Jurkat, Clone E6-1 (cell line): ENCODE measurements at places on chromosomes 6 and 20.

DNA sequence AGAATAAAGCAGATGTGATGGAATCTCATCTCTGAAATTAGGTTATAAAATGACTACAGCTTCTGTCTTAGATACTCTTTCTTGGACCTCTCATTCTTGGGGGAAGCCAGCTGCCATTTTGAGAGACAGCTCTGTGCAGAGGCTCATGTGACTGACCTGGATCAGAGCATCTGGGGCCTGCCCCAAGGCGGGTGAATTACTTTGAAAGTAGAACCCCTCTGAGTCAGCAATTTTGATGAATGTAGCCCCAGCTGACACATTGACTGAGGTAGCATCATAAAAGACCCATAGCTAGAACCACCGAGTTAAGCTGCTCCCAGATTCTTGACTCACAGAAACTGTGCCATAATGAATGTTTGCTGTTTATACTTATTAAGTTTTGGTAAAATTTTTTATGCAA, 124.5 kb downstream of the THEMIS start:
- no peak for DNase-seq

GRCh38 chr20:31516166-31516565, 1.9 kb downstream of the HM13 start:
- DNase-seq: no peak

DNA sequence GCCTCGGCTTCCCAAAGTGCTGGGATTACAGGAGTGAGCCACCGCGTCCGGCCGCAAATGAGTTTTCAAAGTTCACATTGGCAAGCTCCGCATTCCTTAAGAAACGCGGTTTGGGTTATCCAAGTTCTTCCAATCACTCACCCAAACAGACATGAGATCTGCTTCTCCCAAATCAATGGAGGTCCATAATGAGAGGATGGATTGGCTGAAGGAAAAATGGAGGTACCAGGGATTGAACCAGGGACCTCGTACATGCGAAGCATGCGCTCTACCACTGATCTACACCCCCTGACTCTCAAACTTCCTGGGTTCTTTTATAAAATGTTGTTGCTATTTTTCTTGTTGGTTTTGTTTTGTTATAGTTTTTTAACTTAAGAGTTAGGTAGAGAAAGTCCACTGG, 170.0 kb downstream of the GPX5 start:
- DNase-seq: no peak

DNA sequence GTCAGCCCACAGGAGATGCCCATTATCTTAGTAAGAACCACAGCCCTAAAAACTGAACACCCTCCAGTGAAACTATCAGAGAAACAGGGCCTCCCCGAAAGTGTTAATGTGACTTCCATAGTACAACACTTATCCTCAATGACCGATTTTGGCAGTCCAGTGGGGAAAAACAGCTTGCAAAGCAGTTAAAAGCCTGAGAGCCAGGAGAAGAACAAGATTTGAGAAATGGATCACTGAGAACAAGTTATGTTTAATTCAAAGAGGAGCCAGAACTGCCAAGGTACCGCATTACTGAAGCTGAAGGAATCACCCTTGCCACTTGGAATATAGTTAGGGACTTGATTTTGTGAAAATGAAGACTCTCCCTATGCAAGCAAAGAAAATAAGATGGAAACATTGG, 236.9 kb downstream of the QKI start:
- no peak for DNase-seq

GRCh38 chr20:38181971-38182370, 16.9 kb upstream of the TGM2 start:
- DNase-seq: no peak

DNA sequence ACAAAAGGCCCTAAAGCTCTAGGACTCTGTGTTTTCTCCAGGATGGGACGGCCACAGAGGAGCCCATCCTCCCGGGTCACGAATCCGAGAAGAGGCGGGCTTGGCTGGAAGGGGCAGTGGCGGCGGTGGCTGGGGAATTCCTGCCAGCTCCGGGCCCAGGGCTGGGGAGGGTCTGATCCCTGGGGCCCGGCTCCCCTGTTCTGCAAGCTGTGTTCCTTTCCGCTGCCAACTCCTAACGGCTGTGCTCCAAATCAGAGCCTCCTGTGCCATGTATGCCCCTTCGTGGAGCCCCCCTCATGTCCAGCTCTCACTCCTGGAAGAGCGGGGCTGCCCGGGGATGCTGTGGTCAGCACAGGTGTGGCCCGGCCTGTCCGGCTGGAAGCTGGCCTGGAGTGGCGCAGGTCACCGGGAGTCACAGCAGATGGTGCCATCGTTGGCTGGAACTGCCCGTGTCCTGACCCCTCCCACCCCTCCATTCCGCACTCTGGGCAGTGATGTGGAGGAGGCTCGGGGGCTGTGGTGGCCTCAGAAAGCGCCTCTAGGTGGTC, 88.2 kb upstream of the MPC1 start:
- DNase-seq: no peak

- DNase-seq: no peak
Observed at GRCh38 chr6:165042912-165043311, 266.5 kb downstream of the C6orf118 start.

DNA sequence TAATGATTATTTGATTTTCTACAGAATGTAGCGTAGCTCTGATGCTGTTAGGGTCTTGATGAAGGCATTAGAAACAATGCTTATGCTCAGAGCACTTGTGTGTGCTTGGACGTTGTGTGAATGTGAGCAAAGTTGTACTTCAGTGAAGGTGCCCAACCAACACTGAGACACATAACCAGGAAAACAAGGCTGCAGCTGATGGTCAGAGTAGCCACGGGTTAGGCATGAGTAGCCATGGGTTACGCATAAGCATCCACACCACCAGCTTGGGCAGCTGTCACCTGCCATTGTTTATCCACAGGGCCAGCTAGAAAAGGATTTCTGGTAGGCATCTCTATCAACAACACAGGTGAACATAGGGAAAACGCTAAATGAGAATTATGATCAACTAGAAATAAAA, 326.6 kb downstream of the NRN1 start:
- DNase-seq: no peak

- no peak for DNase-seq
Observed at GRCh38 chr6:9140172-9140571, 704.8 kb upstream of the SLC35B3 start.

- DNase-seq: peak; percentile 77
Observed at GRCh38 chr6:154721460-154721859, 11.8 kb upstream of the SCAF8 start.

DNA sequence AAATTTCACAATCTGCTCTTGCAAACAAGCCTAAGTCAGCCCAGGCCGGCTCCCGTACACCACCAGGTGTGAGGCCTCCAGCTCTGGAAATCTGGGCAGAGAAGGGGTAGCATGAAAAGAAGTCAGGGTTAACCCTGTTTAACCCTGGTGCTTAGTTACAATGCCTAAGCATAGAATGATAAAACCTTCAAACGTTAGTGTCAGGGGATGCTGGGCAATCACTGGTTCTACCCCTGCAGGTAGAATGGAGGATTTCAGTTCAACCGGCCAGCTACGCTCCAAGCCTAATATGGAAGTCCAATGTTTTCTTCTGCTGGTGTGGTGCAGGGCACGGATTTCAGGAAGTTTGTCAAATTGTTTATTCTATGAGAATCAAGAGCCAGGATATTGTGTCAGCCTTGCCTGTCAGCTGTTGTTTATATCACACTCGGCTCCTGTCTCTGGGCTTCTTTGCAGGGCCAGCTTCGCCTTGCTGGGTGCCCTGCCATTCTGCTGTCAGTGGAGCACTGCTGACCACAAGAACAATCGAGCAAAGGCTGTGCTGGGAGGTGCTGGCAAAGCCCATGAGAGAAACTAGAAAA, 20.2 kb upstream of the CD93 start:
- DNase-seq: no peak

DNA sequence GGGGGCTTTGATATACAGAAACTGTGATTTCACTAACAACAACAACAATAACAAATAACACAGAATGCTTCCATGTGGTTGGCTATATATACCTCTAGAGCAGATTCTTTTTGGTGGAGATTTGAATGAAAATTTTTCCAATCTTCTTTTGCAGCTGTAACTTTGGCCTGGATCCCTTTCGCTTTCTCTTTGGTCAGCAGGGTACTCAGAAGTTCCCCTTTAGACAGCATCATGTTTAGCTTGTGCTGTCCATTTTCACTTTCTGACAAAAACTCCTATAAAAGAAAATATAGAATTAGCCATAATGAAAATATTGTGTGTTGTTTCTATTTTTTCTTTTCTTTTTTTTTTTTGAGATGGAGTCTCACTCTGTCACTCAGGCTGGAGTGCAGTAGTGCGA, 264.2 kb downstream of the SYNE1 start:
- no peak for DNase-seq

DNA sequence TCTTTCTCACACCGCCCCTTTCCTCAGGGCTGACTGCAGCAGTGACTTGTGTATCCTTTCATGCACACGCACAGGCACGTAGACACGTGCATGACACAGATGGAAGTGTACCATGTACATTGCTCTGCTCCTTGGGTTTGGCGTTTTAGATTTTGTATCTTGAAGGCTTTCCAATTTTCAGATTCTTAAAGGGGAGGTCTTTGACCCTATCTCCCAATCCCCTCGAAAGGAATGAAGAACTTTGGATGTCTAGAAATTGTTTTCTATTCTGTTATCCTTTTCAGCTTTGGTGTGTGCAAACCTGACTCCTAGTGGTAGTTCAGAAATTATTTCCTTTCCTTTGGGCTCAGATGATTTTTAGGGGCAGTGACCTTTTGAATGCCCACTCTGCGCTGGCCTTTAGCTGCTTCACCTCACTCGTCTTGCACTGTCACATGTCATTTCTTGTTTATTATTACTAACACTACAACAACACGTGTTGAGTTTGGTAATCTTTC, 63.0 kb downstream of the HIVEP1 start:
- DNase-seq: no peak

DNA sequence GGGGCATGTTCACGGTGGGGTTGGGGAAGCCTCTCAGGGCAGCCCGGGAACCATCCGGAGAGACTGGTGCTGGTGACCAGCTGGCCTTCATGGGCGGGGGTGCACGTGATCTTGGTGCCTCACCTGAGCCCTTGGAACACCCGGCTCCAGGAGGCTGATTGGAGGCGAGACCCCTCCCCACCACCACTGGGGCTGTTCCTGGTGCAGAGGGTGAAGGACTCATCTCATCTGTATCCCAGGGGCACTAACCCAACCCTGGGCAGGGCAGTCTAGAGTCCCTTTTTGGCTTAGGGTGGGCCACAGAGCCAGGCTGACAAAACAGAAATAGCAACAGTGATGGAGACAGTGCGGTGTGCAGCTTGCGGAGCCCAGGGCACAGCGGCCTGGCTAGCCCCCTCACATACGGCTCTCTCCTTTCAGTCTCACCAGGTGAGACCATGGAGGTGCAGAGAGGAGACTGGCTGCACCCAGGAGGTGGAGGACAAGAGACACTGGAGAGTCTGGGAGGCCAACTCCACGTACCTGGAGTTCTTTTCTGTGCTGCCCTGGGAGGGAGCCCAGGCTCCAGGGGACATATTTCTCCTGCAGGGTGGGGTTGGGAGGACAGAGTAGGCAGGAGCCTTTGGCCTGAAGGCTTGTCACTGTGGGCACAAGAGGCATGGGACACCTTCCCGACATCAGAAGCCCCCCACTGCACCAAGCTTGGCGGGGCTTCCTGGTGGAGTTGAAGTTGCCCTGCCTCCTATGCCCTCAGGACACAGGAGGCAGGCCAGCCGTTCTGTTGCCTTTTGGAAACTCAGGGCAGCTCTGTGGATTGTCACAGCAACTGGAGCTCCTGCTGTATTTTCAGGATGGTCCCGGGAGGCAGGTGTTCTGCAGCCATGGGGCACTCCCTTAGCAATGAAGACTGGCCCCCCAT, 106.0 kb downstream of the SYCP2 start:
- DNase-seq: no peak

DNA sequence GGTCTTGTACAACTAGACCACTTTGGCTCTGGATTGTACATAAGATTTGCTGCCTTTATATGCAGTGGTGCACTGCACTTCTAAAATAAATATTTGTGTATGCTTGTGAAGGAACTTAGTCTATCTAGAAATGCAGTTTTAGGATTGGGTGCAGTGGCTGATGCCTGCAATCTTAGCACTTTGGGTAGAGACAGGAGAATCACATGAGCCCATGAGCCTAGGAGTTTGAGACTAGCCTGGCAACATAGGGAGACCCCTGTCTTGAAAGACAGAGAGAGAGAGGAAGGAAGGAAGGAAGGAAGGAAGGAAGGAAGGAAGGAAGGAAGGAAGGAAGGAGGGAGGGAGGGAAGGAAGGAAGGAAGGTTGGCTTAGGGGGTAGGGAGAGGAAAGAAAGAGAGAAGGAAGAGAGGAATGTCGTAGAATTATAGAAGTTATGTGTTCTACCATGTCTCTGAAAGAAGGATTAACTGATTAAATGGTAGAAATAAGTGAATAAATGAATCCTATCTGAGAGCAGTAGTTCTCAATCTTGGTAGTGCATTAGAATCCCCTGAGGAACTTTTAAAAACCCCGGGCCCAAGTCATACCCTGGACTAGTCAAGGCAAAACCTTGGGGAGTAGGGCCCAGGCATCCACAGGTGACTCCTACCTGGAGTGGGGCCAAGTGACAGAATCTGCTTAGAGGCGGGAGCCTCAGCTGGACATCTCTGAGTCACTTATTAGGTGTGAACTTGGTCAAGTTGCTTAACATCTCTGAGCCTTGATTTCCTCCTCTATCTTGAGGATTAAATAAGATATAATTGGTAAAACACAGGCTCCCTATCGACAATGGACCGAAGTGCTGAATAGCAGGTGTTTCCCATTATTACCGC, 130.3 kb downstream of the ZNF217 start:
- DNase-seq: no peak
